ENCODE measurements at places on chromosomes 2 and 18.

DNA sequence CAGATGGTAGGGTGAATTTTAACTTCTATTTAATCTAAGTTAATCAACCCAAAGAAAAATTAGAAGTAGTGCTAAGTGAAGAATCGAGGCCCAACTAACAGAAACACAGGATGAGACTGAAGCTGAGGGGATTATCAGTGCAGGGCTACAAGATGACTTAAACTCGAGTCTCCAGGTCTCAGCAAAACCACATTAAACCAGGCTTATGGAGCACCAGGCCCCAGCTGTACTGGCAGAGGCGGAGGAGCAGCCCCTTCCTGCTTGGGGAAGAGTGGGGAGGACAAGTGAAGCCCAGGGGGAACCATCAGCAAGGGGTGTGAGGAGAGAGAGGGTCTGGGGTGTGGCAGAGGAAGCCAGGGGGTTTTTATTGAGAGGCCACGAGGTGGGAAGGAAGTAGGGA lies 135.9 kb upstream of the EPAS1 start:
- no peak for DNase-seq

GRCh38 chr18:7733642-7734041 lies 166.5 kb downstream of the PTPRM start:
- DNase-seq = no peak

- no peak for DNase-seq
These were observed 544.4 kb upstream of the DSEL start for GRCh38 chr18:68060871-68061270.

- no peak for DNase-seq
These were observed 1010.0 kb upstream of the CELF4 start for GRCh38 chr18:38575648-38576047.

GRCh38 chr2:205012961-205013360 lies 467.7 kb downstream of the PARD3B start:
- DNase-seq = no peak

- no peak for DNase-seq
These were observed 17.7 kb downstream of the PHOSPHO2 start for GRCh38 chr2:169711751-169712509.

- peak; percentile 69 for DNase-seq
These were observed 56.6 kb downstream of the CLHC1 start for GRCh38 chr2:55175254-55176093.

GRCh38 chr2:237692601-237693290 lies 65.4 kb downstream of the LRRFIP1 start:
- DNase-seq = no peak

DNA sequence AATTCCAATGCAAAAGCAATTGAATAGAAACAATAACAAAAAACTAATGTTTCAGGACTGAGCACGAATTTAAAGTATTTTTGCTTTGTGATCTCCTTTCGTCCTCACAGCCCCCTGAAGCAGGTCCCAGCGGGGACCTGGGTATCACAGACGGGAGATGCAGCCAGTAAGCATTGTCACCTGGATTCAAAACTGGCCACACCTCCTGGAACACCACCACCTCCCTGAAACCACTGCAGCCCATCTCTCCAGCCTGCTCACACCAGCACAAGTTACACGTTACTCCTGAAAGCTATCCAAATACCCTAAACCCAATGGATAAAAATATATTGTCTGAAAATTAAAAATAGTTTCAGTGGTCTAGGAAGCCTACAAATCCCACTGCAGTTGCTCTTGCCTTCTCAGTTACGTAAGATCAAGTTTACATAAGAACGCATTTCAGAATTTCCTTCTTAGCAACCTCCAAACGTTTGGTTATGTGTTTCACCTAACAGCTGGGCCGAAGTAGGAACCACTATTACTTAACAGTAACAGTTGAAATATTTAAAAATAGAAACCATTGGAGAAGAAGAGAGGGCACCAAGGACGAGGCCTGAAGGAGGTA lies 178.0 kb downstream of the HDAC4 start:
- no peak for DNase-seq

- peak; percentile 10 for DNase-seq
These were observed 399.3 kb downstream of the LRATD1 start for GRCh38 chr2:15031745-15032240.

DNA sequence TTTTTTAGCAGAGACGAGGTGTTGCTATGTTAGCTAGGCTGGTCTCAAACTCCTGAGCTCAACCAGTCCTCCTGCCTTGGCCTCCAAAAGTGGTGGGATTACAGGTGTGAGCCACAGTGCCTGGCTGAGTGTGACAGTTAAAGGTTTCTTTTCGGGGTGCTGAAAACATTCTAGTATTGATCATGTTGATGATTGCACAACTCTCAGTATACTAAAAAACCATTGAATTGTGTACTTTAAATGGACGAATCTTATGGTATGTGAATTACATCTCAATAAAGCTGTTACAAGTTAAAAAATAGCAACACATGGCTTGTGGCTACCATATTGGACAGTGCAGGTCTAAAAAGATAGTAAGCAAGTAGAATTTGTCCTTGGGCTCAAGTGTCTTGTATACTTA lies 22.3 kb downstream of the PAPOLG start:
- no peak for DNase-seq

DNA sequence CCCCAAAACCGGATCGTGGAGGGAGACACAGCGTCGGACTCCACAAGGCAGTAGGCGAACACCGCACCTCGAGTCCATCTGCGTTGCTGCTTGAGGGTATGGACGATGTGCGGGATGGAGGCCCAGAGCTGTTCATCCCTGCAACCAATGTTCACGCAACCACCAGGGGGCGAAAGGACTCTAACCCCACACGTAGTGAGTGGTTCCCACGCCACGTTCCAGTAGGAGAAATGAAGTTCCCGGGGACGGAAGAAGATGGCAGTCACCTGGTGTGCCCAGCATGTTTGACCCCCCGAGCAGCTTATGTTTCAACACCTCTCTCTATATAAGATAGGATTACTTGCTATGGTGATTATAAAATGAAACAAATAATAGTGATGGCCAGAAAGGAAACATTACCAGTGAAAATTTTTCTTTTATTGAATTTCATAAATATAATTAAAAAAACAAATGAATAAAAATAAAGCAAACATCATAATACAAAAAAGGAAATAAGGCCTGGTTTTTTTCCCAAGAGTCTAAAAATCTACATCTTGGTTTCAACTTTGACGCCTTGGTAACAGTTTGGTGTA lies 184.3 kb downstream of the SH3BP4 start:
- peak; percentile 33 for DNase-seq

DNA sequence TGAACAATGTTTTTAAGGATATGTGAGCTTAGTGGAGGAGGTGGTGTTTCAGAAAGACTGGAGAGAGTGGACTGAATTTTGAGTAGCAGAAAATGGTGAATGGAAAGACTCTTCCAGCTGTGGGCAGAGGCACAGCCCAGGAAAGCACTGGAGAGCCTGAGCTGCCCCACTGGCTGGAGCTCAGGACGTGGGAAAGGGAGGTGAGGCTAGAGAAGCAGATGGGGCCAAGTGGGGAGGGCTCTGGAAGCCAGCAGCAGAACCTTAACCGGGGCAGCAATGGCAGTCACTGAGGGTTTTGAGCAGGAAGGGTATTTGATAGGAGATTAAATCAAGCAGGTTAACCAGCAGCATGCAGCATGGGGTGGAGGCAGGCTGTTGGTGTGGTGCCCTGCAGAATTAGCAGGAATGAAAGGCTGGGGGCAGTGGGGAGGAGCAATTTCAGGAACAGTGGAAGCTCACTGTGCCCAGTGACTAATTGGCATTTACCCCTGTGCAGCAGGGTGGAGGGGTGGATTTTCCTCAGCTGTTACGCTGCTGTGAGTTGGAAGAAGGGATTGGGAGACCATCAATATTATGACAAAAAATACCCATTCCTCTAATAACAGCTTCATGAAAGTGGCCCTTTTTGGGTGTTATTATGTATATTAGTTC lies 136.2 kb downstream of the CERS6 start:
- DNase-seq = no peak

- no peak for DNase-seq
These were observed 511.5 kb downstream of the TNS1 start for GRCh38 chr2:217491271-217491670.

GRCh38 chr2:72770879-72771461 lies 54.9 kb downstream of the EXOC6B start:
- peak; percentile 57 for DNase-seq

DNA sequence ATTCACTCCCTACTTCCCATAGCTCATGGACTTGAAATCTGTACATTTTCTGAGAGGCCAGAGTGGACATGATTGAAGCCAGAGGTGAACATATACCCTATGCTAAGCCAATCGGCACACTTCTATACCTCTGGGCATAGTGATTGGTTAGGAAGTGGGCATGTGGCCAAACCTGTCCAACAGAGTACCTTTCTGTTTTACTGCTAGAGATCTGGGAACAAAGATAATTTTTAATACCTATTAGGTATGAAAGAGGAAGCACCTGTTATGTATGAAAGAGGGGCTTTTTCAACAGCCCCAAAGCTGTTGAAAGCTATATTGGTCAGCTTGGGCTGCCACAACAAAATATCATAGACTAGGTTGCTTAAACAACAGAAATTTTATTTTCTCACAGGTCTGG lies 27.7 kb downstream of the METTL8 start:
- no peak for DNase-seq

GRCh38 chr2:33765122-33765521 lies 166.0 kb upstream of the FAM98A start:
- DNase-seq = no peak
